ENCODE measurements at places on chromosomes 16 and 17.
A peak's percentile ranks its signal among the peaks of the same experiment; 100 is the strongest.

- no peak for DNase-seq
Observed at GRCh38 chr17:80943346-80944145, 48.1 kb upstream of the CHMP6 start.

GRCh38 chr17:69551212-69552010 is 136.9 kb downstream of the MAP2K6 start:
- DNase-seq, result no peak

DNA sequence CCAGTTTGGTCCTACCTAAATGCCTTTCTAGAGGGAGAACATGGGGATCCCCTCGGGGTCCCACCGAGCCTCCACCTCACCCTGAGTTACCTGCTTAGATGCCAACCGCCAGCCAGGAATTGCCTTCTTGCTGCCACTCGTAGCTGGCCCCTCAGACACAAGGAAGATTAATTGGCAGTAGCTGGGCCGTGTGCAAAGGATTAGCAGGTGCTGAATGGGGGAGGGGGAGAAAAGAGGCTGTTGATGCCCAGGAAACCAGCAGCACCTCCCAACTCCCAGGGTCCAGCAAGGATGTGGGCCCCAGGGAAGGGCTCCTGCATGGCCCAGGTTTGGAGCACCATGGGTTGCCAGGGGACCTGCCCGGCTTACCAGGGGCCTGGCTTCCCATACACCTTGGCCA is at the start of gene CNGB1:
TSS of gene CNGB1 (minus strand) at position 159 of the 400 bp plus-strand sequence. CDS start 3,842 bp downstream, outside the sequence.
- DNase-seq, result no peak

DNA sequence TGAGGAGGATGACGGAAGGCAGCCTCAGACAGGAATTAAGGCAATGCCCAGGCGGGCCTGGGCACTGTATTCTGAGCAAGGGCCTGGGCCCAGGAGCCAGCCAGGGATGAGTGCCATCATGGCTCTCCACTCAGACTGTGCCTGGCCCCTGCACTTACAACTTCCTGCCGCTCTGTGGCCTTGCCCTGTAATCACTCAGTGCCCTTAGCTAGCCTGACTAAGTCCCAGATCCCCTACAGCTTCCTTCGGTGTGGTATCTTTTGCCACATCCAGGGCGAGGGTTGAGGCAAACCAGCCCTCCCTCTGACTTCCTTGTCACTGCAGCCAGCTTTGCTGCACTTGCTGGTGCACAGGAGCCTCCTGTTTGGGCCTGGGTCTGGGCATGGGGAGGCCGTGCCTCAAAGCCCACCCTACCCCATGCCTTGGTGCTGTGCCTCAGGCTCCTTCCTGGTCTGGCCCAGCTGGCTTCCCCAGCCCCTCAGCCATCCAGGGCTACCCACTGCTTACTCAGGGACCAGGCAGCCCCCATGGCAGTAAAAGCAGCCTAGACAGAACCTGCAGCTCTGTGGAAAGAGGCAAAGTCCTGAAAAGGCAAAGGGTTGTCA is 9.3 kb downstream of the SLC46A1 start:
- no peak for DNase-seq

- DNase-seq, result no peak
Observed at GRCh38 chr17:19424934-19425868, 14.2 kb downstream of the RNF112 start.

GRCh38 chr17:28473542-28473941 is at the start of gene SLC13A2:
TSS of gene SLC13A2 (plus strand) at chr17:28473644. CDS start at chr17:28473713, 69 bp downstream.
- DNase-seq, result no peak

DNA sequence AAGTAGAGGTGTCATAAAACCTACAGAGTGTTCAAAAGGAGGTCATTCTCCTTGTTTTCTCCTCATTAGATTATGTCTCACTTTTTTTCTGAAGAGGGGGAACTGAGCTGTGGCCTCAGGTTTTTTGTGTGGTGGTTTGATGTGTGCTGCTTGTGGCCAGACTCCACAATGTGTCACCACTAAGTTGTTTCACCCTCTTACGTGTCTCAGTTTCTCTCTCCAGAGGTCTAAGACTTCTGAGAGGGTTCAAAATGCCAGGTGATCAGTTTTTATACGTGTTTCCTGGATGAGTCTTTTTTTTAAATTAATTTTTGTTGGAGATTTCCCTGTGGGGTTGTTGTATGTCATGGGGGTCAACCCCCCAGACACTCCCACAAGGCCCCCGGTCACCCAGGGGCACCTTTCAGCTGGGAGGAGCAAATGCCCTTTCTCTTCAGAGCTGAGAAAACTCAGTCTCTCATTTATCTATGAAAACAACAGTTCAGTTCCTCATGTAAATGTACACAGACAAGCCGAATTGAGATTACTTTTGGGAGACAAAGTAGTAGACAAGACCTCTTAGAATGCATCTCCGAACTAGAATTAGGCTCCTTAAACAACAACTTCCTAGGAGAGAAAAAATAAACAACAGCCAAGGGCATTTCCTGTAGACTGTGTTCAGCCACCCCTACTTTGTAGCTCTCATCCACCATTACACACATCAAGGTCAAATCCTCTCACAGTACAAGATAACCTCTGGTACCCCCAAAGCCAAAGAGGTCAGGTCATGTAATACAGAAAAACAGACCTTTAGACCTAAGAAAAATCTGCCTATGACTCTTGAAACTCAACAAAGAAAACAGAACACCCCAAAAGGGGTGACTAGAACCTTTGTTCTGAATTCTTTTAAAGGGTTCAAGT is 23.9 kb upstream of the TMEM98 start:
- peak; percentile 16 for DNase-seq

GRCh38 chr16:87778476-87778829 is 12.7 kb upstream of the KLHDC4 start:
- no peak for DNase-seq

DNA sequence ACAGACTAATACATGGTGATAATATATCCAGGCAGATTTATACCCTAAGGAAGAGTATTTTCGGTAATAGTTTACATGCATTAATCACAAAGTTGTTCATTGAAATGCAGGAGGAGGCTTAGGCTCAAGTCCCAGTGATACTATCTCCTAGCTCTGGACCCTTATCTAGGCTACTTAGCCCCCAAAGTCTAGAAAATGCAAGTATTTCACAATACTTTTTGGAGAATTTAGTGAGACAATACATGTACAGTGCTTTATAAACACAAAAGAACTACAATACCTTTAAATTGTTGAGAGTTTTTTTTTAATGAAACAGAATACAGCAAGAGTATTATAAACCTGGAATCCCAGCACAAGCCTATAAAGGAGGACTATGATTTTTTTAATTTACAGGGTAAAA is 473.9 kb downstream of the HS3ST3B1 start:
- DNase-seq, result no peak

DNA sequence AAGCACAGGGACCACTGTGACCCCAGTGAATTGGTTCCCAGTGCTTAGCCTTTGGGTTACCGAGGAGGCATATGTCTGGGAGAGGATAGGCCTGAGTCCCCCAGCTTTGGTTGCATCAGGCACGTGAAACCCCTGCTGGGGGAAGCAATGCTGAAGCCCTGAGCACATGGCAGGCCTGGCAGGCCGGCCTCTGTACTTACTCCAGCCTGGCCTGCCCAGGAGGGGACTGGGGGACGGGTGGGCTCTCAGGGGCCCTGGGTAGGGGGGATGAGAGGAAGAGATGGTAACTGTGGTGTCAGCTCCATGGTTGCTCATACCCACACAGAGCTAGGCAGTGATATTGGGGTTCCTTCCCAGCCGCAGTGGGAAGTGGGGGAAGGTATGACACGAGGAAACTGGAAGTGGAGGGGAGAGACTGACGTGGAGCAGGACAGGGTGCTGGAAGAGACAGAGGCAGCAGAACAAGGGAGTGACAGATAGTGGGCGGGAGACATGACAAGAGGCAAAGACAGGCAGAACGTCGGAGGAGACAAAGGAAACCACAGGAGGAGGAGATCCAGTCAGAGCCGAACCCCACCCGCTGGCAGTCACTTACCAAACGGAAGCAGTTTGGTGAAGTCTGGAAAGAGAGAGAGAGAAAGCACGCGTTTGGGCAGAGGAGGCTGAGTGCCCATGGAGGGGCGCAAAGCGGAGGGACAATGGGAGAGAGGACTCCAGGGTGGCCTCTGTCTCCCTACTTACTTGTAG is 9.1 kb downstream of the TMEM208 start:
- DNase-seq, result peak; percentile 80

DNA sequence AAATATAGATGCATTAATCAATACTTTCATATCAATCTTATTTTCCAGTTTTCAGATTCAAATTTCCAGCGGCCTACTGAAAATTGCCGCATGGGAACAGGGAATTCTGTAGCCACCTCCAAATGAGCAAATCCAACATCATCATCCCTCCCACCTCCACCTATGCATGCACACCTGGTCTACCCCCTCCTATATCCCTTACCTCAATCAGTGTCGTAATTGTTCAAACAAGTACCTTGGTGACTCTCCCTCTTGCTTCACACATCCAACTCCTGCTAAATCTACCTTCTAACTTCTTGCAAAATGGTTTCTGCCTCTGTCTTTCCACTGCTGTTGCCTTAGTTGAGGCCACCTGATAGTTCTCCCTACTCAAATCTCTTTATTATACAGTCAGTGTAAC is 160.1 kb downstream of the SOX9 start:
- DNase-seq, result no peak

DNA sequence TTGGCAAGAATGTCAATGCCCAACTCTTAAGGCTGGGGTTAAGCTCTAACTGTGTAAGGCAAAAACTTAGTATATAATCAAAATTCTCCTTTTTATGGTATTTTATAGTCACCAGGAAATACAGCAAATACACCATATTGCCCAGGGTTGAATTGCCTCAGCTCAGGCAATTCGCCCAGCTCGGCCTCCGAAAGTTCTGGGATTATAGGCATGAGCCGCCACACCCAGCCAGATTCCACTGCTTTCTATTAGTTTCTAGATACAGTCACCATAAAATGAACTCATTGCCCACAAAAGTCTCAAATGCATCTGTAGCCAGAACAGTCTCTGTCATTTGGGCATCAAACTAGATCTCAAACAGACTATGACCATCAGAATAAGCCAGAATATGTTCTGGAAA is 238.7 kb upstream of the TOX3 start:
- DNase-seq, result no peak

- no peak for DNase-seq
Observed at GRCh38 chr16:73023320-73023719, 24.6 kb downstream of the ZFHX3 start.

GRCh38 chr17:16267174-16267573 is 50.2 kb downstream of the PIGL start:
- no peak for DNase-seq
